ENCODE measurements at places on chromosomes 7 and 10.

DNA sequence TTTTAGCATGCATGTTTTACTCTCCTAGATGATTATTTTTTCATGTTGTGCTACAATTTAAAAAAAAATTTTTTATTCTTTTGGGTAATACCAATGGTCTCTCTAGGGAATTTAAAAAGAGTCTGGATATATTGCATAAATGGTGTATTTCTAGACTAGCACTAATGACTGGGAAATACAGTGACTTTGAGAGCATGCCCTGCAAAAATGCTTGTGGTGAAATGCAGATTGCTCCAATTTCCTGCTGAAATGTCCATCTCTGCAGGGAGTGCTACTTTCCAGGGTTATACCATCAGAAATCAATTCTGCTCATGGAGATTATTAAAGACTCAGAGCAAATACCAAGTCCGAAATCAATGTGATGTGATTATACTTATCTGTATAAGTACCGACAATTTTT, 186.1 kb downstream of the PRKG1 start:
- no peak for DNase-seq

- DNase-seq, result no peak
Observed at GRCh38 chr7:16515785-16516685, 10.6 kb upstream of the LRRC72 start.

GRCh38 chr10:22453948-22454591, 108.8 kb downstream of the SPAG6 start:
- DNase-seq, result no peak

DNA sequence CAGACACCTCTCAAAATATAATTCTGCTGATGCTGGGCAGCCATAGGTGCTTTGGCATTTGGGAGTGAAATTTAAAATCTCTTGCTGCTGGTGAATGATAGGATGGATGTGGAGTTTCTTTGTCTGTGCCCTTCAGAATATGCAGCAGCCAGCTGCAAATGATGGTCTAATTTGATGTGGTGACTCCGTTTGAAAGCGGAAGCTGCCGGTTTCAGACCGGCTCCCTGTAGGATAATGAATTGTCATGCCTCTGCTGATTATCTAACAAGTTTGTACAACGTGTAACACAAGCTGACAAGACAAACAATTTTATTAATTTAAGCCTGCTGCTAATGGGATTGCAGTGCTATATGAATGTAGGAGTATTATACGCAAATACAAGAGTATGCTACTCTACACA, 103.5 kb downstream of the SND1 start:
- DNase-seq, result no peak

DNA sequence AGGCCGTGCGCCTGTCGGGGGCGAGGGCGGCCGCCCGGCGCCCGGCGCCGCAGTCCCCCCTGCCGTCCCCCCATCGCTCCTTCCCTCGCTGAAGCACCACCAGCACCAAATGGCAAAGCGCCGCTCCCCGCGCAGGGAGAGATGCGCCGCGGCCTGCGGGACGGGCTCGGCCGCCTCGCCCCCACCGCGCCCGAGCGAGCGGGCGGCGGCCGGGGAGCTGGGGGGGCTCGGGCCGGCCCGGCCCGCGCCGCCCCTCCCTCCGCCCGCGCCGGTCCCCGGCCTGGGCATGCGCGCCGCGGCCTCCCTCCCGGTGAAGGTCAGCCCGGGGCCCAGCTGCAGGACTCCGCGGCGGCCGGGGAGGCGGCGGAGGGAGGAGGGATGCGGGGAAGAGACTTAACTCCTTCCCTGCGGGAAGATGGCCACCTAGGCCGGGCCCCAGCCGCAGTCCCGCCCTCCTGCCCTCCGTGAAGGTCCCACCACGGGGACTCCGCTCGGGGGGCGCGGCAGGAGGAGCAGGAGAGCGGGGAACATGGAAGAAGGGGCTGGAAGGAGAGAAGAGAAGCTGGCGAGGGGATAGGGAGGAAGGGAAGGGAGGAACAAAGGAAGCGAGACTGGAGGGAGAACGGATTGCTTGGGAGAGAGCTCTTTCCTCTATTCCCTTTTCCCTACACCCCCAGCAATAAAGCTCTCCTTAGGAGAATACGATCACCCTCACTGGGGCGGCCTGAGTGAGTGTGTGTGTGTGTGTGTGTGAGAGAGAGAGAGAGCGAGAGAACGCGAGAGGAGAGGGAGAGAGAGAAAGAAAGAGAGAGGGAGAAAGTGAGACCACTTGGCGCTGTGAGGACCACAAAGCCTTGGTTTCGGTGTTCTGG, 3.4 kb upstream of the SMARCD3 start:
- DNase-seq, result no peak

GRCh38 chr7:47369736-47370135, 212.2 kb downstream of the TNS3 start:
- no peak for DNase-seq

- no peak for DNase-seq
Observed at GRCh38 chr7:359766-360361, 69.9 kb downstream of the FOXL3 start.

GRCh38 chr7:30984359-30985107, 20.8 kb downstream of the GHRHR start:
- peak; percentile 8 for DNase-seq

GRCh38 chr7:44067064-44067951, 1.9 kb upstream of the PGAM2 start:
- DNase-seq, result no peak

DNA sequence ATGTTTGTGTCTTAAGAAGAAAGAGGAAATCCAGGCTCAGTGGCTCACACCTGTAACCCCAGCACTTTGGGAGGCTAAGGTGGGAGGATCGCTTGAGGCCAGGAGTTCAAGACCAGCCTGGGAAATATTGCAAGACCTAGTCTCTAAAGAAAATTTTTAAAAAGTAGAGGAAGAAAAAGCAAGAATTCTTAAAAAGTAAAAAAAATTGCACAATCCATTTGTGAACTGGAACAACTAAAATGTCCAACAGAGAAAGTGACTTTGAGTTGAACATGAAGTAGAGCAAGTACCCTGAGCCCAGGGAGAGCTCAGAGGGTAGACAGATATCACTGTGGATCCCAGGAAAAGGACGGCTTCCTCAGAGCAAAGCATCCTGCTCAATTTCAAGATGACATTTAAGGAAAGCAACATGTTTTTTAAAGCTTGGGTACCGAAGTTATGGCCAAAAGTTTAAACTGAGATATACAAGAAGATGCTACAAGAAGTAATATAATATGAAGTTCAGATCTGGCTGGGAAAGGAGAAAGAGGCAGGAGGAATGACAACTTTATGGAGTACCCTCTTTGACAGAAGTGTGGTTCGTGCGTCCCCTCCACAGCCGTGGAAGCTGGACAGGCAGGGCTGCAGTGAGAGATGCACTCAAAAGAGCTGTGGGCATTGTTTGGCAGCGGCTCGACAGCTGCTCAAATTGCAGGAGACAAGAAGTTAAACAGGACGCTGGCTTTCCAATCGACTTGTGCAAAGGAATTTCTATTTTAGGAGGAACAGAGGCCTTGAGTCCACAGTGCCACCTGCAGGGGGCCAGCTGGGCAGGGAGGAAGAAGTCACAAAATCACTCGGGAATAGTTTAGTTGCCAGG, 201.3 kb downstream of the JCAD start:
- no peak for DNase-seq

DNA sequence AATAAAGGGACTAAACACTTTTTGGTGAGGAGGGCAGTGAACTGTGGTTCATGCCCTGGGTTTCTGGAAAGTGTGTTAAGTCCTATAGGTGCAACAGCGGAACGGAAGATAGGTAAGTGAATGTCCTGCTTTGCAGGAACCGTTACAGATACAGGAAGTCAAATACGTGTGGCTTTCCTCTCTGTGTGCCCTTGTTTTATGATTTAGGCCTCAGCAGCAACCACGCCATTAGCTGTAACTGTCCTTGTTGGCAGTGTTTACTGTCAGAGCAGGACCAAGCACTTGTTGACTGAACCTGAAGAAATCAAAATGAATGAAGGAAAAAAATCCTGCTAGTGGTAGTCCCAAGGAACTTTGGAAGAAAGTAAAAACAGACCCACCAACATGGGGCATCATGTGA, 150.3 kb downstream of the PIP4K2A start:
- no peak for DNase-seq

GRCh38 chr7:135977742-135978066, 545 bp upstream of the MTPN start:
- no peak for DNase-seq

GRCh38 chr7:3065724-3066143, 22.1 kb upstream of the CARD11 start:
- peak; percentile 48 for DNase-seq

GRCh38 chr7:141557360-141557759, 6.2 kb downstream of the AGK start:
- DNase-seq, result no peak

DNA sequence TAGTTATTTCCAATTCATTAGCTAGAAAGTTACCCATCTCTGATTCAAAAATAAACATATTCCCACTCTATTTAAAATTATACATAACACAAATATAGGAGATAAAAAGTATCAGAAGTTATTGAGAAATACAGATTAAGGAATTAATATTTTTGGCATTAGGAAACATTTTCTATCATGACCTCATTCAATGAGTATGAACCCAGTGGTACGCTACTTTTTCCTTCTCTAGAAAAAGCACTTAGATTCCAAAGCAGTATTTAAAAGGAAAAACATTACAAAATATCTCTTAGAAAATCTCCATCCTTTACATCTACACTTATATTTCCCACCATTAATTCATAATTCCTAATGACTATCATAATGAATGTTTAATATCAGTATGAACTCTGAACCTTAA, 240.6 kb upstream of the GNAI1 start:
- no peak for DNase-seq

DNA sequence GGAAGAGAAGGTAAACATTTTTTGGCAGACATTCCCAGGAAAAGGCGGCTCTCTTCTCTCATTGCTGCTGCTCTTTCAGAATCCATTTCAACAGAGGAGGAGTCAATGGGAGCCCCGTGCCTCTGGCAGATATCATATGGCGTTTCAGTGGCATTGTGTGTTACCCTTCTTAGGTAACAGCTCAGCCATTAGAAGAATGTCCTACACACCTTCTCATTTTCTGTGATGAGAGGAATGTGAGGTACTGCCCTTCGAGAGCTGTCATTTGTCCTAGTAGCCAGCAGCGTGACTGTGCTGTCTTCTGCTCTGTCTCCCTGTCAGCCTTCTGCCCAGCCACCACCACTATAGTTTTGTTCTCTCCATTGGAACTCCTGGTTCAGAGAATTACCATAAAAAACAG, 102.4 kb downstream of the EGFR start:
- DNase-seq, result no peak

GRCh38 chr7:85897967-85898366, 711.1 kb upstream of the SEMA3D start:
- DNase-seq, result no peak

DNA sequence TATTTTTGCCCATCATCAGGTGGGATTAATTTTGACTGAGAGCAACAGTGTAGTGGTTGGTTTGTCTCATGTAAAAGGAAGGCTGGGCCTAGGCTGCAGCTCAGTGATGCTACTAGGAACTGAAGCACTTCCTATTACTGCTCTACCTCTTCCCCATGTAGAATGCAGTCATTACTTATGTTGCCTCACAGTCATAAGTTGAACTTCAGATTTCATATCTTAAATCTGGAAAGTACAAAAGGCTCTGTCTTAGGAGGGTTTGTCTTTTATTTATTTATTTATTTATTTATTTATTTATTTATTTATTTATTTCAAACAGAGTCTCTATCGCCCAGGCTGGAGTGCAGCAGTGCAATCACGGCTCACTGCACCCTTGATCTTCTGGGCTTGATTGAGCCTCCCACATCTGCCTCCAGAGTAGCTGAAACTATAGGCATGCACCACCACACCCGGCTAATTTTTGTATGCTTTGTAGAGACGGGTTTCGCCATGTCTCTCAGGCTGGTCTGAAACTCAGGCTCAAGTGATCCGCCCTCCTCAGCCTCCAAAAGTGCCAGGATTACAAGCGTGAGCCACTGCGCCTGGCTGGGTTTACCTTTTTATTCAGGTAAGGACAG, 721.7 kb upstream of the GALNT17 start:
- DNase-seq, result no peak

- no peak for DNase-seq
Observed at GRCh38 chr10:27399871-27400270, 104.2 kb upstream of the RAB18 start.

DNA sequence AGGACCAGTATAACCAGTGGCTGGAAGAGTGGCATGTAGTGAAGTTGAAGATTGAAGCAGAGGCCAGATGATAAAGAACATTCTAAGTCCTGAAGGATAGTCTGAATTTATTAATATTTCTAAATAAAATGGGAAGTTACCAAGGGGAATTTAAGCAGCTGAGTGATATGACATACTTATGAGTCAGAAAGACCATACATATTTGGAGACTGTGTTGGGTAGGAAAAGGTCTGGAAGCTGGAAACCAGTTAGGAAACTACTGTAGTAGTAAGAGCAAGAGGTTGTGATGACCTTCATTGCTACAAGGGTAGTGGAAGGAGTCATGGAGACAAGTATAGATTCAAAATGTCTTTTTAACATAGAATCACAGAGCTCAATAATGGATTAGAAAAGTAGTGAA, 752.3 kb downstream of the SUGCT start:
- DNase-seq, result no peak

DNA sequence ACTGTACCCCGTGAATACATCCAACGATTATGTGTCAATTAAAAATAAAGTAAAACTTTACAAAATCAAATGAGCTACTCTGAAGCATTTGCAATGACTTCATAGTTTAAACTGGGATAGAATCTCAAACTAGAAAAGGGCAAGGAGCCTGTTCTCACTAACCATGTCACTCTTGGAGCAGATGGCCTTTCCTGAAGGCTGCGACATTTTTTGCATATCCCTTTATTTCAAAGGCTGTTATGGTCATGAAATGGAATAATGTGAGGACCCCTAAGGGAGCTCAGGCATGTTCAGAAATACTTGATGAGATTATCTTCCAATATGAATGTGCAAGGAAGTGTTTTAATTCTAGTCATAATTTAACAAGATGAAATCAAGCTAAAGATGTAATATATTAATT, 679.4 kb downstream of the NRG3 start:
- DNase-seq, result no peak

- DNase-seq, result no peak
Observed at GRCh38 chr7:155228894-155229293, 68.8 kb upstream of the INSIG1 start.

GRCh38 chr10:3784510-3785250, at the start of gene KLF6:
TSS of gene KLF6 (minus strand) at chr10:3785209. CDS start at chr10:3785014, 195 bp downstream.
- peak; percentile 70 for DNase-seq

DNA sequence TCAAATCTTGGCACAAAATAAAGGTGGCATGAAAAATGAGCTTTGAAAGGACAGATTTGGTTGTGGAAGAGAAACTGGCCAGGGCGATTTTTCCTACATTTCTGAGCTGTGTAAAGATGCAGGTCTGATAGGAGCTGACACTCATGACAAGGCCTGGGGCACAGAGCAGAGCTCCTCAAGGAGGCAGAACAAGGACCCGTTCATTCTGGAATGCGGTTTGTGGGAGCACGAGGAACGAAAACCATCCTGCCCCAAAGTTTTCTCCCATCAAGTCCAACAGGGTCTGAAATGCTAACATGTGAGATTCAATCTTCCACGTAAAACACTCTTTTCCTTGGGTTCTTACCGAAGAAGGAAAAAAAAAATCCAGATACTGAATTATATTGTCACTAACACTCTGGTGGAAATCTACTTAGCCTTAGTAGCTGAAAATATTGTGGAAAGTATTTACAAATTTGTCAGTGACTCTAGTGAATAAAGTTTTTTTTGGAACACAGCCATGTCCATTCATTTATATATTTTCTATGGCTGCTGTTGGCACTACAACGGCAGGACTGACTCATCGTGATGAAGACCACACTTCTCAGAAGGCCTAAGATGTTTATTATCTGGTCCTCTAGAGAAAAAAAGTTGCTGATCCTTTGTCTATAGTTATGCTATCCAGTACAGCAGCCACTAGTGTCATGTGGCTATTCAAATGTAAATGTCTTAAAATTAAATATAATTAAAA, 215.7 kb downstream of the BAMBI start:
- DNase-seq, result no peak
